ENCODE measurements at places on chromosomes 2 and 18. TPM values are rescaled to one million over a fixed set of nuclear protein-coding genes. Genes with fewer than 3 reads are reported as not detected.

Gene EFHD1
- total RNA-seq: 8.5 TPM

Gene FOXI3
- total RNA-seq: not detected

Gene KATNAL2
- total RNA-seq: 2.8 TPM

Gene SLC4A3
- 29.4 TPM for total RNA-seq

Gene SERPINB10
- not detected for total RNA-seq

Gene DCC
- not detected for total RNA-seq

Gene TUBB8B
- not detected for total RNA-seq

Gene TEX44
- total RNA-seq: not detected

Gene STPG4
- total RNA-seq: not detected

Gene KCNE4
- total RNA-seq: 12.4 TPM

Gene PDE11A
- not detected for total RNA-seq

Gene ERICH2
- 2.2 TPM for total RNA-seq

Gene GALM
- 9.4 TPM for total RNA-seq

Gene B3GNT7
- 8.1 TPM for total RNA-seq

Gene NEMP2
- 2.0 TPM for total RNA-seq

Gene COA5
- 9.5 TPM for total RNA-seq

Gene ALLC
- not detected for total RNA-seq

Gene GPR39
- not detected for total RNA-seq

Gene EPHA4
- total RNA-seq: 54.7 TPM

Gene HSBP1L1
- 21.3 TPM for total RNA-seq

Gene MPP4
- total RNA-seq: not detected

Gene MALL
- total RNA-seq: 0.59 TPM

Gene PGAP1
- 19.4 TPM for total RNA-seq

Gene REG3G
- not detected for total RNA-seq

Gene IL36A
- not detected for total RNA-seq

Gene SERPINB7
- not detected for total RNA-seq

Gene TLX2
- 0.55 TPM for total RNA-seq

Gene TMX3
- 90.6 TPM for total RNA-seq

Gene PLCL1
- total RNA-seq: 32.5 TPM

Gene FAM237A
- not detected for total RNA-seq

Gene SCYGR4
- total RNA-seq: not detected

Gene GRB14
- not detected for total RNA-seq

All from uterus (tissue), 4 donors.